ENCODE measurements at places on chromosomes 1 and 21.

DNA sequence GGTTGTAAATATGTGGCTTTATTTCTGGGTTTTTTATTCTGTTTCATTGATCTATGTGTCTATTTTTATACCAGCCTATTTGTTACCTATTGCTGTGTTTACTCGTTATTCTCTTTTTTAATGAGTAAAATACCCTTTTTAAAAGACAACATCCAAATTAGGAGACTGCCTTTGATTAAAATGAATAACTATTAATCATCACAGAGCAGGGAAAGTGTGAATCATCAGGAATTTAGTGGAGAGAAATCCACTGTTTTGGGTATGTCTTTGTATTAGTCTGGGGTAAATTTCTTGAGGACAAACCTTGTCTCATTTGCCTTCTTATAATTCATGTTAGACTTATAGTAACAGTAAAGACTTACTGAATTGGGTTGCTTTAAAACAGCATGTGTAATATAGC, 12.1 kb downstream of the DISC1 start:
- no peak overlapping the region for H3K4me3 ChIP-seq
- H3K27me3 ChIP-seq, result no peaks in the 10 kb centered on the region
- no peak overlapping the region for H3K27ac ChIP-seq
- H3K4me1 ChIP-seq, result peaks cover 5% of the 10 kb centered on the region

- H3K27me3 ChIP-seq, result no peaks in the 10 kb centered on the region
- no peaks in the 10 kb centered on the region for H3K4me1 ChIP-seq
- no peak overlapping the region for H3K4me3 ChIP-seq
- DNase-seq, result no peak
Measured at GRCh38 chr1:81848880-81849682, 48.3 kb downstream of the ADGRL2 start.

DNA sequence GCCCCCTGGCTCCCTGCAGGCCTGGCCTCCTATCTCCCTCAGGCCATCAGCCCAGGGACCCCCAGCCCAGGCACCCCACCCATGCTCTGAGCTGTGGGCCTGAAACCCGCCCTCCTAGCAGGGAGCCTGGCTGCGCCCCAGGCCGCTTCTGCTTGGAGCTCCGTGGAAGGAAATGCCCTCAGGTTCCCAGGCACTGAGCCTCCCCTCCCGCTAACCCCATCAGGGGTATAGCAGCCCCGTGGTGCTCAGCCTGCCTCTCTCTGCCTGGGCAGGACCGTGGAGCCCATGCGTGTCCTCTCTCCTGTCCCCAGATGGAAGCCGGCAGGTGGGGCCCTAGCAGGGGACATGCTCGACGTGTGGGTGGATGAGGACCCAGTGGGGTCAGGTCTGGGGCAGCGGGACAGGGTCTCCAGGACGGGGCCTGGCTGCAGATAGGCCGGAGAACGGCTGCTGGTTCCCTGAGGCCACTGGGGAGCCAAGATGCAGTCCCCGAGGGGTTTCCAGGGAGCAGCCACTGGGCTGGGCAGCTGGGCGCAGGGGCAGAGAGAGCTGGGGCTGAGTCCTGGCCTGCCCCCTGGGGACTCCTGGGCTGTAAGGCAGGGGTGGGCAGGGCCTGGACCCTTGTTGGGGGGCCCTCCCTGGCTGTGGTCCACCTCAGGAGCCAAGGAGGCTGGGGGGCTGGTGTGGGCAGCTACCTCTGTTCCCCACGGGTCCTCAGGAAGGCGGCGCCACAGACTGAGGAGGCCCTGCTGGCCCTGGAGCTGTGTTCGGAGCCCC, 75.5 kb downstream of the MORN1 start:
- no peaks in the 10 kb centered on the region for H3K36me3 ChIP-seq
- H3K4me3 ChIP-seq, result no peak overlapping the region
- H3K4me1 ChIP-seq, result no peaks in the 10 kb centered on the region
- peaks cover 5% of the 10 kb centered on the region for H3K27me3 ChIP-seq
- no peak for DNase-seq

DNA sequence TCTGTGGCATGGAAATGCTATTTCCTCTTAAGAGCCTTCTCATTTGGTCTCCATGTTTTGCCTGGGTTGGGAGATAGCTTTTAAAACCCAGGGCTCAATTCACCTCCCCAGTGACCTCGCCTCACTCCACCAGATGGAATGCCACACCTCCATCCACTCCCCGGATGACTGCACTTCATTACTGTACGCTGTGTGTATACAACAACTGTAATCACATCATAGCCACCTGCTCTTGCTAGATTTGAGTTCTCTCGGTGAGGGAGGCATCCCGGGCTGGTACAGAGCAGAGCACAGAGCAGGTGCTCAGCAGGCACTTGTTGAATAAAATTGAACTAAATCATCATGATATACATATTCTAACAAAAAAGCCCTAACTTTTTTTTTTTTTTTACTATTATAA, 26.0 kb downstream of the SDE2 start:
- H3K4me3 ChIP-seq, result no peak overlapping the region
- H3K27me3 ChIP-seq, result no peaks in the 10 kb centered on the region
- H3K36me3 ChIP-seq, result no peaks in the 10 kb centered on the region
